GM23248 (cell line): ENCODE measurements at places on chromosomes 1 and 21. TPM values are rescaled to one million over a fixed set of nuclear protein-coding genes. Genes with fewer than 3 reads are reported as not detected.

LAMC2 gene
- polyA plus RNA-seq = 2.7 and 3.2 TPM in 2 replicates

TRIM58 gene
- polyA plus RNA-seq = not detected in 2 replicates

TMEM51 gene
- polyA plus RNA-seq = 0.55 and 0.62 TPM in 2 replicates

MPZ gene
- not detected in 2 replicates for polyA plus RNA-seq

GRCh38 chr1:10128101-10128765, 82.1 kb upstream of the KIF1B start:
- no peak for DNase-seq

- DNase-seq = no peak
Measured at GRCh38 chr21:45056296-45056904, 18.0 kb upstream of the ADARB1 start.

GRCh38 chr1:70441392-70442035, 30.4 kb downstream of the CTH start:
- no peak for DNase-seq

GRCh38 chr1:195981448-195982139, 626.6 kb downstream of the KCNT2 start:
- DNase-seq = peak; percentile 22

- DNase-seq = no peak
Measured at GRCh38 chr21:41670056-41670805, 96.6 kb downstream of the RIPK4 start.

DNA sequence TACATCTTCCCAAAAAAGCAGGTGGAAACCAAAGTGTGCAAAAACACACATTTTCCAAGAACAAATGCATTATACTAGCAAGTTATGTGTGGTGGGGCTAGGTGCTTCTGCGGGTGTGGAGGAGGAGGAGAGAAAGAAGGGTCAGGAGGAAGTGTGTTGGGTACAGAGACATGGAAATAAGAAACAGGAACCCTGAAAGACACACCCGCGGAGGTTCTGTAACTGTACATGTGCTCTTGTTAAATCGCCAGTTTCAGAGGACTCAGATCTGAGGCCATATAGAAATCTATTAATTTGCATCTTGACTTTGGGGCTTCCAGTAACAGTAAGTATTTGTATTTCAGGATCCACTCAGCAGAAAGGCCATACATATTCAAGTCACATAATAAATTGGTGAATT, 30.9 kb downstream of the ERG start:
- no peak for DNase-seq

- DNase-seq = no peak
Measured at GRCh38 chr1:167544447-167545093, 9.0 kb downstream of the CREG1 start.

- peak; percentile 30 for DNase-seq
Measured at GRCh38 chr1:216566641-216567205, 143.5 kb upstream of the USH2A start.

DNA sequence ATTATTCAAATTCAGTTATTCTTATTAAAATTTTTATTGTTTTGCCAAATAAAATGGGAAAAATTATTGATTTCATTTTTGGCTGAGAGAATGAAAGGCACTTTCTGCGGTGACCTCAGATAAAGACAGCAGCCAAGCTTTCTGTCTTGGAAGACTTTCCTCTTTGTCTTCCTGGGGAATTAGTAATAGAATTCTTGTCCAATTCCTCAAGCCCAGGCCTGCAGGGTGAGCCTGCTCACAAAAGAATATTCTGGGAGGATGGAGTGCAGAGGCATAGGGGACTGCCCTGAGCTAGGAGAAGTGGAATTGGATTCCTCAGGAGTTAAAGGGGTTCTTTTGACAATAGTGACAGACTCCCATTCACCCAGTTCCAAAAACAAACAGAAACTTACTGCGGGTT, 614.5 kb upstream of the ADGRL2 start:
- DNase-seq = peak; percentile 14

GRCh38 chr1:46002551-46003150, 129.8 kb downstream of the PIK3R3 start:
- DNase-seq = no peak

- peak; percentile 53 for DNase-seq
Measured at GRCh38 chr1:241701483-241702295, 49.6 kb downstream of the WDR64 start.

DNA sequence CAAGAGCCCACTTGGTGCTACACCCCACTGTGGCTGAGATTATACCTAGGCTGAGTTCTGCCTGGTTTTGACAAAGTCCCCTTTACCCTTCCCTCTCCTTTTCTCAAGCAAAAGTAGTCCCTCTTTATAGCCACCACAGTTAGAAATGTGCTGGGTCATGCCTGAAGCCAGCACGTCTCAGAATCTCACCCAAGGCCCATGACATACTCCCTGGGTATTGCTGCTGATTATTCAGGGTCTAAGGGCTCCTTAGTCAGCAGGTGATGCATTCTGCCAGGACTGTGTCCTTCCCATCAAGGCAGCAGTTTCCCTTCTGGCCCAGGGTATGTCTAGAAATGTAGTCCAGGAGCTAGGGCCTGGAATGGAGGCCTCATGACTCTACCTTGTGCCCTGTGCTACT, 67.3 kb upstream of the COX20 start:
- DNase-seq = peak; percentile 47

- DNase-seq = no peak
Measured at GRCh38 chr1:17183388-17184160, 21.4 kb upstream of the PADI1 start.

DNA sequence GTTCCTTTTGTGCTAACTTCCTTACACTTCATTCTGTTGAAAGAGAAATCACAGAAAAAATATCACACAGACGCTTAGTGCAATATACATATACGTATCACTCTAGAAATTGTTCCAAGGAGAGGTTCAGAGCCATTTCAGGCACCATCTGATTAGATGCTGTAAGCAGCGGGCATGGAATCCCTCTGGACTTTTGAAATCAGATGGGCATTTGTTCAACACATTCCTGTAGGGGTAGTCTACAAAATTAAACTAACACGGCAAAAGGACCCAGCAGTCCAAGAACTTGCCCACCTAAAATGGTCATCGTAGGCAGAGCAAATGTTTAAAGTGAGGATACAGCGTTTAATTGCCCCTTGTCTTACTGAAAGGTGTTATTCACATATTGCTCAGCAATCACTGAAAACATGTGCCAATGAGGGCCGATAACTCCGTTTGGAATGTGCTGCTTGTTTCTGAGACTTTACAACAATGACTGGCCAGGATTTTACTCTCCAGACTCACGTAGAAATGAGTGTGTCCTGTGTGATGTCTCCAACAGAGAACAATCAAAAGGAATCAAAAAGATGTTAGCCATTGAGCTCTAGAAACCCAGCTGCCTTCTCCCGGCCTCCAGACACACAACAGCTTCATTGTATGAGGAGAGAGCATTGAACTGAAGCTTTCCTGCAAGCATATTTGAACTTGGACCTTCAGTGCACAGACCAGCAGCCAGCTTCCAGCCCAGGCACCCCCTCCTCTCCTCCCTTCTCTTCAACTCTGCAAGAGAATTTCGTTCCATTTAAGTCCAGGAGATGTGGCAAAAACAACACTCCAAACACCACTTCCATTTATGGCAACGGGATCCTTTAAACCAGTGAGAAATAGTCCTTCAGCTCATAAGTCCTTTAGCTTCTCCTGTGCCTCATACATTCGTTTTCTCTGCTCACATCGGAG, 32.1 kb upstream of the ADORA3 start:
- peak; percentile 30 for DNase-seq

- DNase-seq = no peak
Measured at GRCh38 chr1:234967121-234967520, 161.5 kb downstream of the TOMM20 start.

DNA sequence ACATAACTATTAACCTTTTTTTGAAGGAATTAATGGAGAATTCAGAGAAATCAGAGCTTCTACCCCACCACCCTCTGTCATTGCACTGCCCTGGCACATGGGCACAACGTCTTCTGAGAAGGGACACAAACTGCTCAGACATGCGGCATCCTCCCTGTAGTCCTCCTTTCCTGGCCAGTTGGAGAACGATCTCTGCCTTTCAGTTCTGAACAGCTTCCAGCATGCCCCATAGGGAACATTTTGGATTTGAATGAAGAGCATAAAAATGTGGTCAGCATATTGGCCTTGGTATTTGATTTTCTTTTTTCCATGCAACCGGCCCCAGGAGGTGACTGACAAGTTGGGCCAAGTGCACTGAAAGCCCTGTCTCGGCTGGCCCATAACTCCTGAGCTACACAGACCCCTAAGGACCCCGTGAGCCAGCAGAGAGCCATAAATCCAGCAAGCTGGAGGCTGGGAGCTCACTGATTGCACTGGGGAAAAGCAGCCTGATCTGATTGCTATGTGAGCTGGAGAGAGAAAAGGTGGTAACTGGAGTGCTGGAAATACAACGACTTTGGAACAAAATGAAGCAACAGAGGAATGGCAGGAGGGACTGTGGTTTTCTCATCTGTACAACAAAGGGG, 10.9 kb upstream of the BLACAT1 start:
- DNase-seq = no peak
